ENCODE measurements at places on chromosomes 5 and 9. TPM values are rescaled to one million over a fixed set of nuclear protein-coding genes. Genes with fewer than 3 reads are reported as not detected.

GRCh38 chr5:56422076-56422762, 189.1 kb upstream of the ANKRD55 start:
- no peaks in the 10 kb centered on the region for H3K4me1 ChIP-seq
- H3K27ac ChIP-seq = no peak overlapping the region
- no peaks in the 10 kb centered on the region for H3K36me3 ChIP-seq
- H3K4me3 ChIP-seq = no peak overlapping the region
- H3K27me3 ChIP-seq = no peaks in the 10 kb centered on the region
- no peak for DNase-seq

GRCh38 chr5:132079619-132080018, 6.0 kb downstream of the CSF2 start:
- no peak overlapping the region for H3K27ac ChIP-seq
- H3K4me1 ChIP-seq = peaks cover 22% of the 10 kb centered on the region
- DNase-seq = no peak
- H3K27me3 ChIP-seq = no peaks in the 10 kb centered on the region

GRCh38 chr9:89377411-89377810, 59.1 kb downstream of the SECISBP2 start:
- peaks cover 12% of the 10 kb centered on the region for H3K4me1 ChIP-seq
- no peak overlapping the region for H3K4me3 ChIP-seq
- DNase-seq = no peak
- H3K27ac ChIP-seq = no peak overlapping the region
- H3K27me3 ChIP-seq = peaks cover 15% of the 10 kb centered on the region

GRCh38 chr5:68949711-68950110, 144.1 kb upstream of the SLC30A5 start:
- peaks cover 7% of the 10 kb centered on the region for H3K27me3 ChIP-seq
- H3K4me1 ChIP-seq = no peaks in the 10 kb centered on the region
- H3K36me3 ChIP-seq = no peaks in the 10 kb centered on the region
- DNase-seq = no peak

Gene KCNT1
- total RNA-seq = not detected

GRCh38 chr9:88071331-88071730, 66.9 kb downstream of the SPATA31C2 start:
- H3K27me3 ChIP-seq = peaks cover 10% of the 10 kb centered on the region
- H3K4me1 ChIP-seq = peaks cover 5% of the 10 kb centered on the region
- no peak overlapping the region for H3K27ac ChIP-seq
- no peak for DNase-seq
- H3K4me3 ChIP-seq = no peak overlapping the region
- H3K36me3 ChIP-seq = no peaks in the 10 kb centered on the region

GRCh38 chr9:37936965-37937364, 33.0 kb upstream of the SLC25A51 start:
- H3K4me1 ChIP-seq = peaks cover 20% of the 10 kb centered on the region
- no peaks in the 10 kb centered on the region for H3K36me3 ChIP-seq
- no peaks in the 10 kb centered on the region for H3K27me3 ChIP-seq
- H3K27ac ChIP-seq = peak overlapping the region; percentile 18
- no peak overlapping the region for H3K4me3 ChIP-seq

DNA sequence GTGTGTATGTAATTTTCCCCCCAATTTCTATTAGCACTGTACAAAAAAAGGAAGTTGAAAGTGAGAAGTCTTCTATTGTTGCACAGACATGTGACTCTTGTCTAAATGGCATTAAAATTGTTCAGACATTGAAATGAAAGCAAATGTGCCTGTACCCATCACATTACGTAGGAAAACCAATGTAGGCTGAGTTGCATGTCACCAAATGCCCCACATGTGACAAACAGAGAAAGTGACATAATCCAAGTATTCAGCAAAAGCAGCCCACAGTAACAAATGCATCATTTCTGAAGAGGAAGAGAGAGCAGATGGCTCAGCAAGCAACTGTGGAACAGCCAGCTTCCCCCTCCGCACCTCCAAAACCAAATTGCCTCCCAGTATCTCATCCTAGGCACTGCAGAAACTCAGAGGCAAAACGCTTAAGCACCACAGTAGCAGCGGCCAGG, 161.5 kb upstream of the NR4A3 start:
- H3K36me3 ChIP-seq = no peaks in the 10 kb centered on the region
- H3K27ac ChIP-seq = no peak overlapping the region
- H3K4me1 ChIP-seq = no peaks in the 10 kb centered on the region
- no peak for DNase-seq
- no peak overlapping the region for H3K4me3 ChIP-seq

DNA sequence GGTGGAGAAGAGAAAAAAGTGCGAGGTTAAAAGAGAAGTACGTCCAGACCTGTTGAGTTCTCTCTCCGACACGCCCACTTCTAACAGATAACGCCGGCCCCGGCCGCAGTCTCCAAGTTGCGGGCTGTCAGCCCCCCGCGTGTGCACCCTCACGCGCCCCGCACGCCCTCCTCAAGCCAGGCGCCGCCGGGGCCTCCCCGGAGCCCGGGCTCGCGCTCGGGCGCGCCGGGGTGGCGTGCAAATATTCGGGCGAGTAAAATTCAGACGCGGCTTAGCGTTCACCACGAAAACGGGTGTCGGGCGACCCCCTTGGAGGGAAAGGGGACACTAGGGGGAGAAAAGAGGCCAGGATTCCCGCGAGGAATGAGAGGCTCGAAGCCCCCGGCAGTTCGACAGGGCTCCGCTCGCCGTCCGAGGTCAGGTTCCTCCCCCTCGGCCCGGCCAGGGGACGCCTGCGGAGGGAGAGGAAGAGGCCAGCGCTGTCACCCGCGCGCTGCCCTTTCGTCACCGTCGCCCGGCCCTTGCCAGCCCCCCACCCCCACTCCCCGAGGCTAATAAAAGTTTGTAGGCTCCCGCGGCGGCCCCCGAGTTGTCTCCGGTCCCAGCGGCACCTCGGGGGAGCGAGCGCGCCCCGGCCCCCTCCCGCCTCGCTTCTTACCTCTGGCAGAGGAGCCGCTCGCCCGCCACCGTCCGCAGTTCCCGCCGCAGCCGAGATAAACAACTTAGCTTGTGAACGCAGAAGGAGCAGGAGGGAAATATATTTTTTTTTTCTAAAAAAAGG, 743 bp downstream of the NR3C1 start:
- H3K27me3 ChIP-seq = no peaks in the 10 kb centered on the region
- DNase-seq = peak; percentile 41
- H3K27ac ChIP-seq = peak overlapping the region; percentile 93
- peaks cover 20% of the 10 kb centered on the region for H3K36me3 ChIP-seq

Gene DDX4
- not detected for total RNA-seq

GRCh38 chr9:35652829-35653209, 2.1 kb upstream of the SIT1 start:
- no peaks in the 10 kb centered on the region for H3K27me3 ChIP-seq
- no peak for DNase-seq
- H3K4me1 ChIP-seq = peaks cover 27% of the 10 kb centered on the region
- H3K4me3 ChIP-seq = no peak overlapping the region
- H3K27ac ChIP-seq = no peak overlapping the region

GRCh38 chr5:177256296-177256695, 47.2 kb downstream of the RAB24 start:
- no peaks in the 10 kb centered on the region for H3K4me1 ChIP-seq
- DNase-seq = no peak
- no peaks in the 10 kb centered on the region for H3K27me3 ChIP-seq
- peaks cover 84% of the 10 kb centered on the region for H3K36me3 ChIP-seq

Gene NMUR2
- total RNA-seq = not detected

DNA sequence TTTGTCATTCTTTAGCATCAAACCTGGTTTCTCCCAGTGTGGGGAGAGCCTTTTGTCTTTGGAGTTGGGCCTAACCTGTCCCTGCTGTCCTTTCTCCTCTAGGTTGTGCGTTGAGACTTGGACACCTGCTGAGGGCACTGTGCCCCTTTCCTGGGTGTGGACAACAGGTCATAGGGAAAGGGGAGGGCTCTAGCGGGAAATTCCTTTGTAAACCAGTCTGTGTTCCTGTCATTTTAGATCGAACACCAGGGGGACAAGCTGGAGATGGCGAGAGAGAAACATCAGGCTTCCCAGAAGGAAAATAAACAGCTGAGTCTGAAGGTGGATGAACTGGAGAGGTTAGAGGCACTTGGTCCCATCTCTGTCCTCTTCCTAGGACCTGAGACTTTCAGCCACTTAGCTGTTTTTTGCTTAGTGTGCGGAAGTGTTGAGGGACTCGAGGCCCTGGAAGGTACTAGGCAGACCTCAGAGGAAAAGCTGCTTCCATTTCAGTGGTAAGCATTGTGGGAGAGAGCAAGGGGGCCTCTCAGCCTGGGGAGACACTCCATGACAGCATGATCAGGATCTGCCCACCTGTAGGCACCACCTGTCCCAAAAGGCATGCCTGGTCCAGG, 8.6 kb upstream of the GLE1 start:
- H3K27ac ChIP-seq = no peak overlapping the region
- H3K27me3 ChIP-seq = no peaks in the 10 kb centered on the region
- H3K4me1 ChIP-seq = peaks cover 17% of the 10 kb centered on the region
- no peak overlapping the region for H3K4me3 ChIP-seq

DNA sequence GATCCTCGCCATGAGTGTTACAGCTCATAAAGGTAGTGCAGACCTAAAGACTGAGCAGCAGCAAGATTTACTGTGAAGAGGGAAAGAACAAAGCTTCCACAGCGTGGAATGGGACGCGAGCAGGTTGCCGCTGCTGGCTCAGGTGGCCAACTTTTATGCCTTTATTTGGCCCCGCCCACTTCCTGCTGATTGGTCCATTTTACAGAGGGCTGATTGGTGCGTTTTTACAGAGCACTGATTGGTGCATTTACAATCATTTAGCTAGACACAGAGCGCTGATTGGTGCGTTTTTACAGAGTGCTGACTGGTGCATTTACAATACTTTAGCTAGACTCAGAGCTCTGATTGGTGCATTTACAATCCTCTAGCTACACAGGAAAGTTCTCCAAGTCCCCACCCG, 13.9 kb downstream of the PLK2 start:
- no peaks in the 10 kb centered on the region for H3K4me1 ChIP-seq
- H3K27me3 ChIP-seq = no peaks in the 10 kb centered on the region
- DNase-seq = no peak

DNA sequence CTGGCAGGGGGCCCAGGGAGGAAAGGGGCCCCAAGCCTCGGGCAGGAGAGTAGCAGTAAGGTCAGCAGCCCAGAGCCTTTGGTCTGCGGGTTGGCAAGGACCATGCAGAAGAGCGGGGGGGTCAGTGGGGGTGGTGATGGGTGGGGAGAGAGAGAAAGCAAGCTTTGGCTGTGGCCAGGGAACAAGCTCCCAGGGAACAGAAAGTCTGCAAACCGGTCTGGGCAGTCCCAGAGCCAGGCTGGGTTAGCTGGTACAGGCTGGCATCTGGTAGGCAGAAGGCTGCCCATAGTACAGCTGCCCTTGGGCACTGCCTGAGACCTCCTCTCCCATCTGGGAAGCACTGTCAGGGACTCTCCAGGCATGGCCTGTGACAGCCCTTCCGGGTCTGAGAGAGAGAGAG, 10.5 kb upstream of the EPB41L4B start:
- H3K4me3 ChIP-seq = no peak overlapping the region
- no peak for DNase-seq
- no peak overlapping the region for H3K27ac ChIP-seq
- peaks cover 11% of the 10 kb centered on the region for H3K4me1 ChIP-seq
- H3K36me3 ChIP-seq = no peaks in the 10 kb centered on the region

DNA sequence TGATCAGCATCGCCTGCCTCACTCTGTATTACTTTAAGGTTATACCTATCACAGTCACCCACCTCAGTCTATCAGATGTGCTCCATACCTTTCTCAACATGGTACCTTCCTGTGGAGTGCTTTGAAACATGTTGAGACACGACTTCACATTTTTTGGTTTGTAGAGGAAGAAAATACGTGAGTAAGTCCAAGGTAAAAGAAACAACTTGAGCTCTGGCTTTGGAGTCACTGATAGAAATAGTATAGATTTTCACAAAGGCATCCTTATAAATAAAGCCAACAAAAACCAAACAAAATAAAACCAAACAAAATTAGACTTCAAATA, 77.5 kb upstream of the HMHB1 start:
- H3K36me3 ChIP-seq = no peaks in the 10 kb centered on the region
- H3K4me3 ChIP-seq = no peak overlapping the region
- H3K27me3 ChIP-seq = no peaks in the 10 kb centered on the region
- H3K27ac ChIP-seq = no peak overlapping the region

DNA sequence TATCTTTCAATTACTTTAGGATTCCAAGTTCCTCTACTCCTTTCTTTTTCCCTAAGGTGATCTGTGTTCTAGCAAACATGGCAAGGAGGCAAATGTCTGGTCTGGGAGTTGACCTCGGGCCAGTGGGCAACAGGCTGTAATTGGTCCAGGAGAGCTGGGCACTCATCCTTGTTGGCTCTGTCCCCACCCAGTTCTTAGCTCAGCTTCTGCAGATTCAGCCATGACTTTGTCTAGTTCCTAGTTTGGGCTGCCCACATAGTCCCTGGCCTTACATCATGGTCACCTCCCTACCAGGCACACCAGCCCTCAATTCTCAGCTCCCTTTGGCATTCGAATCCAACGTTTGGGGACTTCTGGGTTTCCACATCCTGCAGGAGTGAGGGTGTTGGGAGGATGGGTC, 92.1 kb upstream of the DAP start:
- no peaks in the 10 kb centered on the region for H3K4me1 ChIP-seq
- DNase-seq = no peak
- H3K4me3 ChIP-seq = no peak overlapping the region
- peaks cover 2% of the 10 kb centered on the region for H3K27me3 ChIP-seq
- no peak overlapping the region for H3K27ac ChIP-seq

- no peaks in the 10 kb centered on the region for H3K36me3 ChIP-seq
- no peak overlapping the region for H3K4me3 ChIP-seq
- no peak overlapping the region for H3K27ac ChIP-seq
- H3K4me1 ChIP-seq = no peaks in the 10 kb centered on the region
Measured at GRCh38 chr9:24144796-24145195, 318.8 kb upstream of the ELAVL2 start.

Gene SLC6A3
- not detected for total RNA-seq

DNA sequence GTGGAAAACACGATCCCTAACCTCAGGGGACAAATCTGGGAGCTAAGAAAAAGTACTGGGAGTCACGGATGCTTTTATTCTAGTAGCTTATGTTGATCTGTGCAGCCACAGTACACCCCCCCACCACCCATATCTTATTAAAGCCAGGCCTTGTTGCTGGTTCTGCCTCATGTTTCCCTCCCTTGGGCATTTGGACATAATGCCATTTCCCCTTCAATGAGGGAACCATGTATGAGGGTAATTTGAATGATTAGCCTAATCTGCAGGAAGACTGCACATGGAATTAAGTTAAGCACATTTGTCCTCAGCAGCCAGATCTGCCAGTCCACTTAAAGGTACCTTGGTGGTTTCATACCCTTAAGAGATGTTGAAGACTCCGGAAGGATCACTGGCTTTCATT, 102.0 kb downstream of the ARHGAP26 start:
- peaks cover 7% of the 10 kb centered on the region for H3K27me3 ChIP-seq
- no peaks in the 10 kb centered on the region for H3K36me3 ChIP-seq
- no peak overlapping the region for H3K27ac ChIP-seq
- no peaks in the 10 kb centered on the region for H3K4me1 ChIP-seq
